Posterior vena cava (tissue), 2 donors: ENCODE measurements at places on chromosomes 11 and 22. TPM values are rescaled to one million over a fixed set of nuclear protein-coding genes. Genes with fewer than 3 reads are reported as not detected.

Gene ZNF214
- total RNA-seq, result 1.0 TPM

Gene SPI1
- total RNA-seq, result 47.0 TPM

Gene KDM4E
- not detected for total RNA-seq

- DNase-seq, result no peak
Observed at GRCh38 chr11:112858289-112859023, 102.8 kb upstream of the NCAM1 start.

GRCh38 chr11:69311767-69312385 is 17.9 kb downstream of the MYEOV start:
- peak; percentile 62 for DNase-seq

GRCh38 chr11:911031-911889 is 650 bp upstream of the CHID1 start:
- DNase-seq, result peak; percentile 89

GRCh38 chr11:12331239-12331874 is 46.0 kb upstream of the PARVA start:
- peak; percentile 93 for DNase-seq
